ENCODE measurements at places on chromosomes 4 and X.

DNA sequence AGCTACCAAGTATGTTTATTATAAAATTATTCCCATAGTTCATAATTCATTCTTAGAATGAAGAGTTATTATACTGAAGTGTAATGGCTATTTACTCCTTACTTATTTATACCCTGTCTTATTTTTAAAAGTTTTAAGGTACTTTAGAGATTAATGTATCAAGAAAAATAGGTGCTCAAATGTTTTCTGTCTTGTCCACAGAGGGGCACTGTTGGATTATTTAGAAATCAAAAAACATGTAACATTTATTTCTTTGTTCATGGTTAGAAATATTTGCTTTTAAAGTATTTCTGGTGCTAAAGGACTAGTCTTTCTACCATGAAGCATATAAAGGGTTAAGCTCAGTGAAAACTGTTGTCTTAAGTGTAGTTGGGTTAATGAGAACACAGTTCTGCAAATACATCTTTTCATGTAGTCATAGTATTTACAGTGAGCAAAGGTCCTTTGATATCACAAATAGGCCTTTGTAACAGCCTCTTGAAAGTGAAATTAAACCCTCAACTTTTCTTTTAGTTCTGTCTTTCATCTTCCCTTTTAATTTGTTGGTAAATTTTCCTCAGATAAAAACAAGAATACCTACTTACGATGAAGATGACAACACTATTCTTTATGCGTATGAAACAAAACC lies 7.7 kb downstream of the SCML1 start:
- DNase-seq, result no peak

DNA sequence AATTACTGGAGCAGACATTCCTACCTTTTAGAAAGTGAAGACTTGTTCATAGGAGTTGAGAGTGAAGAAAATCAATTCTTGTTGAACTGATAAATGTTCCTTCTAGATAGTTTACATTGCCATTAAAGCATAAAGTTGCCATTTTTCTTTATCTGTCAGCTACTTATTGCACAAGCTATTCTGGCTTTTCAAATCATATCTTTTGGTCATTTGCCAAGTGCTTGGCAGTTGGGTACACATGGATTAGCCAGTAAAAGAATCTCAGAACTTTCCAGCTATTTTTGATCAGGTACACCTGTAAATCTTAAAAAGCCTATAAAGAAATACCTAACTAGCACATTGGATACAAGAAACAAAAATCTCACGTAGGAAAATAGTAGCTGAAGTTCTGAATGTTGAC lies 56.4 kb upstream of the PNPLA4 start:
- no peak for DNase-seq

- DNase-seq, result no peak
These were observed 399.6 kb downstream of the NAF1 start for GRCh38 chr4:162767083-162767482.

GRCh38 chr4:70754470-70754869 lies 32.7 kb downstream of the RUFY3 start:
- no peak for DNase-seq

DNA sequence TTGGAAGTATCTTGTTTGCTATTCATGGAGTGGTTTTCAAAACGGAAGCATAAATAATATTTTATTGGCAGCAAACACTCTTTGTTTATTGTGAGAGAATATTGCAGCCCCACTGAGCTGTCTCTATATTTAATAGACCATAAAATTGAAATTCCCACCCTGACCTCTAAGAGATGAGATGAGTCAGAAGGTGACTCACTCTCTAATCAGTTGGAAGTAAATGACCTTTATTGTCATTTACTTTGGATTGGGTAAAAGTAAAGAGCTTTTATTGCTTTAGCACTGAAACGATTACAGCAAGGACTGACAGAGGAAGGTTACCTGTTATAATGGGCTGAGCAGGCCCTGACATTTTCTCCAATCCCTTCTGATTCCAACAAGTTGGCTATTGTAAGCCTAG lies 55.0 kb downstream of the SYTL5 start:
- no peak for DNase-seq

DNA sequence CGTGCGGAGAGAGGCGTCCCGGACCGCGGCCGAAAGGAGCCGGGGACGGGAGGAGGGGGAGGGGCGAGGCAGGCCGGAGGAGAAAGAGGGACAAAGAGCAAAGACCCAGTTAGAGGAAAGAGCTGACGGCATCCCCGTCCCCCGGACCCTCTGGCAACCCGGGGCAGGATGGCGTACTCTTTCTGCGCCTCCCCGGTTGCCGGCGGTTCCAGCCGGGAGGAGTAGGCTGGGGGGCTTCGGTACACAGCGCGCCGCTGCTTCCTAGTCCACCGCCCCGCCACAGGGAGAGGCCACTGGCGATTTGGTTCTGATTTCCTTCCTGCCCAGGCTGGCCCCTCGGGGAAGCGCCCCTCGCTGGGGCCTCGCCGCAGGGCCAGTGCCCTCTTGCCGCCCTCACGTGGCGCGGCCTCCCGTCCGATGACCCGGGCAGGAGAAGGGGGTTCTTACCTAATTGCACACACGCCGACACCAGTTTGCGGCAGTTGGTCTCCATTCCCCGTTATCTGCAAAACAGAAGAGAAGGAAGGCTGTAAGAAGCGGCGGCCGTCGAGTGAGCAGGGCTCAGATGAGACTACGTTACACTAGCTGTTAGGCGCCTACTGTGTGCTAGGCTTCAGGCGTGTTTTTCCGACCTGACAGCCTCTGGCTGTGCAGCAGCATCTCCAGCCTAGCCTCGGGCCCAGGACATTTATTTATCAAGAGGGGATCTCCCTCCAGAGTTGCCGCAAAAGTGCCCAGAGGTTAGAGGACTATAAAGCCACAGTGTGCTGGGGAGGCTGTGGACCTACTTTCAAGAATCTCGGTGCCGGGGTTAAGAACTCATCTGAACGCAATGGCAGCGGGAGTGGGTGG lies 9.9 kb upstream of the PITX2 start:
- DNase-seq, result no peak

DNA sequence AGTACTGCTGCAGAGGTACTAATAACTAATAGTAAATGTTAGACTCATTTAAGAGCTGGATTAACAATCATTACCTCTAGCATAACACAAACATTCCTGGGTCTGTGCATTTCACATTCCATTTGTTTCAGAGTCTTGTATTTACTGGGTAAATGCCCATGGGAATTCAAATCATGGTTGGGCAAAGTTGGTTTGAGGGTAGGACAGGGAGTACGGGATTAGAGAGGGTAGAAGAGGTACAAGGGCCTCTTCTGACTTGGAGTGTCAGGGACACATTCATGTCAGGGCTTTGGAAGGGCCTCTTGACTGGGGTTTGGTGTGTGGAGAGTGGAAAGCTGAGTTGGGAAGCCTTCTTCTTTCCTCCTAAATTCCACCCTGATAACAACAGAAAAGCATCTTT lies 65.9 kb downstream of the WWC2 start:
- DNase-seq, result no peak

DNA sequence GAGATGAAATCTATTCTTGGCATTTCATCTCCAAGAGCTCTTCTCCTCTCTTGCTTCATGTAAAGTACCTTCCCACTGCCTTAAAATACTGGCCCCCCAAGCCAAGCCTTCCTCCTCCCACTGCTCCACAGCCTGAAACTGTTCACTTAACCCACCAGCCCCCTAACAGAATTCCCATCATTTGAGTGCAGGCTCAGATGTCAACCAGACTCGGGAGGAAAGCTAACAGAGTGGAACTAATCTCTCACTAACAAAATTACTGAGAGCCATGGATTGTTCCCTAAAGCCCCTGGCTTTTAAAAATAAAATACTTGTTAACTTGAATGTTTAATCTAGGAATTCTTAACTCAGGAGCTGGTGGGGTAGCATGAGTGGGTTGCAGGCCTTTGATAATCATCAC lies 7.1 kb upstream of the DCUN1D4 start:
- DNase-seq, result no peak

- peak; percentile 85 for DNase-seq
These were observed 10.1 kb upstream of the ADH1A start for GRCh38 chr4:99300934-99301333.

GRCh38 chr4:13316354-13316753 lies 167.8 kb downstream of the RAB28 start:
- no peak for DNase-seq

DNA sequence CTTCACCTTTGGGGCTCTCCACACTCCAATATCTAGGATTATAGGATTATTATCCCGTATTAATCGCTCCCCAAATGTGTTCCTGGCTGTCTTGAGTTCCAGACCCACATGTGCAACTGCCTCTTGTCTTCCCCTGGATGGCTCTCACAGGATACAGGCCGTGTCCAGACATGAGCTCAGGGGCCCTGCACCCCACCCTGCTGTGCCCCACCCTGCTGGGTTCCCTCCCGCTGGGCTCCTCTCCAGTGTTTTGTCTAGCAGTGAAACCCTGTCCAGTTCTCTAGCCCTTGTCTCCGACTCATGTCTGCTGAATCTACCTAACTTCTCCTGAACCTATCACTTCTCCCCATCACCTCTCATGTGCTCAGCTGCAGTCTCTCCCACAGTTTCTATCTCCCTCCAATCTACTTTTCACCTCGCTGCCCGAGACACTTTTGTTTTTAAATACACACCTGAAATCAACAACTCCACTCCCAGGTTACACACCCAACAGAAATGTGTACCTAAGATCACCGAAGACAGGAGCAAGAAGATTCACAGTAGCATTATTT lies 2.0 kb downstream of the RNF212 start:
- DNase-seq, result no peak

DNA sequence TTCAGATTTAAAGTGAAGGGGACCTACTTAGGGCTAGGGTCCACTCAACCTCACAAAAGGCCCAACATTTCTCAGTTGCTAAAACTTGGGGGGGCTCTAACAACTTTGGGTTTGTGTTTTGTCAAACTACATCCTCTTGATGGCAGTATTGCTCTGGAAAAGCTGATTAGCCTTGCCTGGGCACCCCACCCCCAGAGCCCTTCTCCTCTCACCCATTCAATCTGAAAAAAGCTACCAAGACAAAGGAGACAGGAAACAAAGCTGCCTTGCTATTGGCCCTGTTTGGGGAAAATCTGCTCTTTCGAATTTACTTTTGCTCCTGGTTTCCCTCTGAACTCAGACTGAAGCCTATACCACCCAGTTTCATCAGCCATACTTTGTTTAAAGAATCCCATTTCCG lies 195.2 kb upstream of the STK26 start:
- DNase-seq, result no peak

DNA sequence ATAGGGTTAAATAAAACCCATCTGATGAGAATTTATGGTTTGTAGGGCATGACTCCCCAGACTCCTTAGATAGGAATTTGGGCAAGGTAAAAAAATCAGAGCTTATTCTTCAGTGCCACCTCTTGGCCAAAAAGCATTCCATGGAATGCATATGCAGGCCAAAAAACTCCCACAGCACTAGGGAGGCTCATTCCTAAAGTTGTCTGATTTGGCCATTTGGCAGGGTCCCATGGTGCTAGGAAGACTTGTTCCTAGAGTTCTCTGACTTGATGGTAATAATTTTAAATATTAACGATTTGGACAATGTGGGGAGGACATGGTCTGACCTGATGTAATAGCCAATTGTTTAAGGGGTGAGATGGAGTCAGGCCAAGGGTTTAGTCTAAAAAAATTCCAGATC lies 93.0 kb downstream of the SPIN4 start:
- DNase-seq, result no peak

- DNase-seq, result no peak
These were observed 54.8 kb upstream of the ADGRG2 start for GRCh38 chrX:19176901-19177630.

DNA sequence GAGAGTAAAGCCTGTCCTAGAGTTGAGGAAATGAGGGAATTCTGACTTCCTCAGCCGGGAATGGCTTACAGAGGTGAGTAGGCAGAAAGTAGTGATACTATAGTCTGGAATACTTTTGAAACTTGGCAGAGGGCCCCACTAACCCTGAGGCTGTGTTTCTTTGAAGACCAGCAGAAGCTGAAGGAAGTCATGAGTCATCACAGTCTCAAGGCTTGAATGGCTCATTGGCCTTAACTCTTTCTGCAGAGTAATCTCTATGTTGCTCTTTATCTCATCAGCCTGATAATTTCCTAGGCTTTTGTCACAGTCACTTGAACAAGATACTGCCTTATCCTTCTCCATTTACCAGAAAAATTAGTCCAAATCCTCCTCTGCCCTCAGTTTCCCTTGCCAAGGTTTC lies 80.8 kb downstream of the ANKRD50 start:
- peak; percentile 95 for DNase-seq

DNA sequence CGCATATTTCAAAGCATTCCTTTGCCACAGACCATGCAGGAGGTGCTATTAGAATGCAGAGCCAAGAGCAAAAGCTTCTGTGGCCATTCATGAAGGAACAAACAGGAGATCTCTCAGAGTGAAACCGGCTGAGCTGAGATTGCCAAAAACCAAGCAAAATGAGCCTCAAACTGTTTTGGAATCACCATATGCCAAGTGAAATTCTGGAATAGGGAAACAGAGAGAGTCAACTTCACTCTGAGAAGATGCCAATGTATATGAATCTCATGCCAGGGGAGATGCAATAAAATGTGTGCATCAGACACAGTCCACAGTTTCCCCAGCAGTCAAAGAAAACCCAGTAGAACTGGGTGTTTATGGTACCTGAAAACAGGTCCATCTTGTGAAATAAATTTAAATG lies 42.3 kb downstream of the SRPX start:
- DNase-seq, result no peak

GRCh38 chr4:3451956-3452355 lies 10.2 kb downstream of the HGFAC start:
- peak; percentile 24 for DNase-seq

GRCh38 chrX:3651277-3651676 lies 62.2 kb downstream of the PRKX start:
- no peak for DNase-seq

- DNase-seq, result peak; percentile 32
These were observed 11.3 kb upstream of the BTC start for GRCh38 chr4:74805601-74806000.

DNA sequence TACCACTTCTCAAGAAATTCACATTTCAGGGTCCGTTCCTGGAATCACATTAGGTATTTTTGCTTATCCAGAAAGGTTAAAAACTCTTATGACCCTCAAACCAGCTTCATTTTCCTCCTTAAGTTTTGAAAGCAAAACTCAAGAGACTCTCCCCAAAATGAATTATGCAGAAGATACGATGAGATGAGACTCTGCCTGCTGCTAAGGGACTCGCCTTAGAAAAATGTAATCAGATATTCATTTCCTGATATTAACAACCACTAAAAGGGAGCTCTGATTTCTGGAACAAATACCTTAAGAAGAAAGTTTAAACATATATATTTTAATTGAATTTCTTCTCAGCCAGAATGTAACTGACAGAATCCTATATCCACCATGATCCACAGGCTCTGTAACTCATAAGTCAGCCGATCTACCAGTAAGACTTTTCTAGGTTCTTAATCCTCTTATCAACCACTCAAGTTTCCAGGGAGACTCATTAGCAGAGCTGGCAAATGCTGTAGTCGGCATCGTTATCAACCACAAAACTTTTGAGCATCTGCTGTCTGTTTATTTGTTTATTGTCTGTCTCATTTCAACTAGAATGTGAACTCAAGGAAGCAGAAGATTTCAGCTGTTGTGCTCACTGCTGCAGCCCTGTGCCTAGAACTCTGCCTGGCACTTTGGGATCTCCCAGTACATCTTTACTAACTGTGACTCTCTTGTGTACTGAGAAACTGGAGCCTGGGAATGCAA lies 112.5 kb downstream of the LDB2 start:
- DNase-seq, result peak; percentile 70
